ENCODE measurements at places on chromosomes 5 and 9.

DNA sequence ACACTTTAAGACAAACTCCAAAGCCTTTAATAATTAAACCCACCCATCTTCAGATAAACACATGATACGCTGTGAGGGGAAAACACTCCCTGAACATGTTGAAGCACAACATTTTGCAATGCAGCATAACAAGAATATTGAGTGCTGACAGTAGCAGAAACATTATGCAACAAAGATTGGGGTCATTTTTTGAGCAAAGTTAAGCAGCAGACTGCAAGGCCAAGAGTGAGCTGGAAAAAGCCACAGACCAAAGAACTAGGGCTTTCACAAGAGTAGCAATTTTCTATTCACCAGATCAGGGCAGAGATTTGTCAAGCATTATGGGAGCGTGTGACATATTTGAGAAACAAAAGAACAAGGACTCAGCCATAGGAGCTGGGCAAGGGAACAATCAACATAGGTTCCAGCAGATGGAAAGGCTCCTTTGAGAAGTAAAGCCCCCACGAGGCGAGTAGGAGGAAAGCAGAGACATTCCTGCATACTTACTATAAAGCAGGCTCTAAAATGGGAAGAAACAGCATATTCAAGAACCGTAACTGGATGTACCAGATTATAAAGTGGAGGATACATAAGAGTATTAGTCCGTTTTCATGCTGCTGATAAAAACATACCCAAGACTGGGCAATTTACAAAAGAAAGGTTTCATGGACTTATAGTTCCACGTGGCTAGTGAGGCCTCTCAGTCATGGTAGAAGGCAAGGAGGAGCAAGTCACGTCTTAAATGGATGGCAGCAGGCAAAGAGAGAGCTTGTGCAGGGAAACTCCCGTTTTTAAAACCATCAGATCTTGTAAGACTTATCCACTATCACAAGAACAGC lies 4.8 kb upstream of the TTC23L start:
- DNase-seq = peak; percentile 35
- no peak overlapping the region for H3K27ac ChIP-seq
- H3K27me3 ChIP-seq = no peaks in the 10 kb centered on the region
- H3K36me3 ChIP-seq = peaks cover 21% of the 10 kb centered on the region
- H3K4me1 ChIP-seq = peaks cover 3% of the 10 kb centered on the region

GRCh38 chr5:149044453-149045088 lies 18.3 kb downstream of the SH3TC2 start:
- H3K36me3 ChIP-seq = no peaks in the 10 kb centered on the region
- H3K27ac ChIP-seq = no peak overlapping the region
- DNase-seq = no peak
- no peak overlapping the region for H3K4me3 ChIP-seq

DNA sequence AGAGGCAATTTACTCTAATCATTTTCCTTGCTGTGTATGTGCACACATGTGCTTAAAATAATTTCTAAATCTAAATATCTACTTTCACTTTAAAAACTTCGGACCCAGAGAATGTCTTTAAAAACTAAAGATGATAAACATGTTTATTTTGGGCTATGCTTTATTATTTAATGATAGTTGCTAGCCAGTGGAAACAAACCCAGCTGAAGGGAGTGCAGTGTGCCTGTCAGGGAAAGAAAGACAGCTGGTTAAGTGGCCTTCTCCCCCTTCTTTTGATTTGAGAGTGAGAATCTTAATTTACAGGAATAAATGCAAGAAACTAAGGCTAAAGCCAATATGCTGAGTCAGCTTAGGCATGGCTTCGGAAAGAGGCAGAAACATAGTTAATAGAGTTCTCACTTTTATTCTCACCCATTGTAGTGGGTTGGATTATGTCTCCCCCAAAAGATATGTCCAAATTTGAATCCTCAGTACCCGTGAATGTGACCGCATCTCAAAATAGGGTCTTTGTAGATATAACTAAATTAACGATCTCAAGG lies 111.4 kb downstream of the DCP2 start:
- no peak overlapping the region for H3K4me3 ChIP-seq
- peaks cover 2% of the 10 kb centered on the region for H3K36me3 ChIP-seq
- H3K27ac ChIP-seq = no peak overlapping the region
- no peak for DNase-seq

DNA sequence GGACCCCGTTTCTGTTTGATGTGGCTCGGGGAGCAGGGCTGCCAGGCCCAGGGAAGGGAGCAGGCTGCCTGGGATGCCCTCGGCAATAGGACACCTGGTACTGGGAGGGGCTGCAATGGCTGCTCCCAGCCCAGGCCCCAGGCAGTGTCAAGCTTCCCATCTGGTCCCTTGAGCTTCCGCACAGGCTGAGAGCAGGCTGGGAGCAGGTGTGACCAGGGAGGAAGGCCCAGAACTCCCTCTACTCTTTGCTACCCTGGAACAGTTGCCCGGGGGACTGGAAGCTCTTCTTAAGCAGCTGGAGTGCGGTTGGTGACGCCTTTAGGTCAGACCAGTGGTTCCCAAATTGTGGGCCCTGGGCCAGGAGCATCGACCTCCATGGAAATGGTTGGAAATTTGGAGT lies 186.9 kb downstream of the GADD45G start:
- no peak for DNase-seq
- H3K27ac ChIP-seq = no peak overlapping the region
- peaks cover 15% of the 10 kb centered on the region for H3K4me1 ChIP-seq
- no peaks in the 10 kb centered on the region for H3K36me3 ChIP-seq
- no peaks in the 10 kb centered on the region for H3K27me3 ChIP-seq

DNA sequence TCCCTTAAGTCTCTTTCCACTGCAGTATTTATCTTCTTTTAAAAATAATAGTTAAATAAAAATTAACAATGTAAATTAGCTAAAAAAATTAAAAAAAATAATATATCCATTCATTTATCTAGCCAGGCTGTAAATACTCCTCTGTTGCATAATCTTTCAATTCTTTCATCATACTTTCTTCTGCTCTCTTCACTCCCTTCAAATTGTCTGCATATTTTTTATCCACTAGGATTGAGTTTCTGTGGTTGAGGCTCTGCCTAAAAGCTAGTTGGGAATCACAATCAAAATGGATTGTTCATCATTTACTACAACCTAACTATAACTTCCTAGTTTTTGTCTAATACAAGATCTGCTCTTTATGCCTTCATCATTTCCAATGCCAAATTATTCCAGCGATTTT lies 182.2 kb downstream of the PDE4D start:
- peaks cover 1% of the 10 kb centered on the region for H3K4me1 ChIP-seq
- H3K4me3 ChIP-seq = no peak overlapping the region
- no peak overlapping the region for H3K27ac ChIP-seq
- peak; percentile 22 for DNase-seq
- no peaks in the 10 kb centered on the region for H3K27me3 ChIP-seq
- no peaks in the 10 kb centered on the region for H3K36me3 ChIP-seq

- no peaks in the 10 kb centered on the region for H3K36me3 ChIP-seq
- H3K4me1 ChIP-seq = peaks cover 4% of the 10 kb centered on the region
- DNase-seq = peak; percentile 21
- H3K4me3 ChIP-seq = no peak overlapping the region
- no peak overlapping the region for H3K27ac ChIP-seq
Observed at GRCh38 chr9:4334410-4334813, 34.5 kb upstream of the GLIS3 start.

DNA sequence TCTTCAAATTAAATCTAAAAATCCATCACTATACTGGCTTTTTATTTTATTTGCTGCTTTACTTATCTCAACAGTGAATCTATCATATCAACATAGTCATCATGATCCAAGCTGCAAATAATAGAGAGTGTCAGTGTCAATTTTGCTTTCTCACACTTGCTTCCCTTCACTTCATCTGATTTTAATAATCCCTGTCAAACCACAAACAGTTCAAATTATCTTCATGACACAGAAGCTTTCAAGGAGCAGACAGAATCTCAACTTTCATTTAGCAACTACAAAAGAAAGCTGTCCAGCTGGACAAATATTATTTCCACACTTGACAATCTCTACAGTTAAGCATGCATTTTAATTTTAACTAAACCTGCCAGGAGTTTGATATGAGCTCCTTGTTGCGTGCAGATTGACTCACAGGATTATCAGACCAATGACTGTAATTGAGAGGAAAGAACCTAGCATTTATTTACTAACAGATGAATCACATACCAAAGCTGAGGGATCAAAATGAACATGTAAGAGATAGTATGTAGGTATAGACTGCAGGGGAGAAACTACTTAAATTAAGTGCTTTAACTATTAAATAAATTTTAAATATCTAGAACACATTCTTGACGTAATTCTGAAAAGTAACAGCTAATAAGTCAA lies 56.0 kb downstream of the KIAA0825 start:
- H3K27me3 ChIP-seq = no peaks in the 10 kb centered on the region
- no peak for DNase-seq
- H3K36me3 ChIP-seq = no peaks in the 10 kb centered on the region
- H3K4me1 ChIP-seq = peaks cover 4% of the 10 kb centered on the region
- no peak overlapping the region for H3K27ac ChIP-seq
- H3K4me3 ChIP-seq = no peak overlapping the region

- H3K27me3 ChIP-seq = no peaks in the 10 kb centered on the region
- no peaks in the 10 kb centered on the region for H3K4me1 ChIP-seq
- H3K4me3 ChIP-seq = no peak overlapping the region
- H3K27ac ChIP-seq = no peak overlapping the region
- no peaks in the 10 kb centered on the region for H3K36me3 ChIP-seq
Observed at GRCh38 chr5:69305512-69305911, 27.1 kb downstream of the CCDC125 start.

- peaks cover 4% of the 10 kb centered on the region for H3K36me3 ChIP-seq
- peaks cover 1% of the 10 kb centered on the region for H3K4me1 ChIP-seq
- no peak overlapping the region for H3K4me3 ChIP-seq
- no peaks in the 10 kb centered on the region for H3K27me3 ChIP-seq
Observed at GRCh38 chr9:94827584-94828304, 101.2 kb downstream of the AOPEP start.

DNA sequence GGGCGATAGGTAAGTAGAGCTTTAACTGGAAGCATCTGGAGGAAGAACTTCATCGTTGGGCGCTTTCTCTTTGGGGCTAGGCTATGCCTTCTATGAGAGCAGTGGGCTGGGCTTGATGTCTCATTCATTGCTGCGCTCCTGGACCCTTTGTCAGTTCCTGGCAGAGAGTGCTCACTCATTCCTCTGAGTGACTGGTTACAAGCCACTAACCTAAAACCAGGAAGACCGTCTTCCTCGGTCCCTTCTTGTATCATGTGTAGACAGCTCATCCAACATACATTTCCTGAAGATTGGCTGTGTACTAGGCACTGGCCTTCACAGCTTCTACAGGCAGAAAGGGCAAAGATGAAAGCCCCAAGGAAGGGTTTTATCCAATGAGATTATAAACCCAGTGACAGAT lies 6.4 kb downstream of the SWI5 start:
- H3K27me3 ChIP-seq = no peaks in the 10 kb centered on the region
- DNase-seq = peak; percentile 26
- no peak overlapping the region for H3K4me3 ChIP-seq

DNA sequence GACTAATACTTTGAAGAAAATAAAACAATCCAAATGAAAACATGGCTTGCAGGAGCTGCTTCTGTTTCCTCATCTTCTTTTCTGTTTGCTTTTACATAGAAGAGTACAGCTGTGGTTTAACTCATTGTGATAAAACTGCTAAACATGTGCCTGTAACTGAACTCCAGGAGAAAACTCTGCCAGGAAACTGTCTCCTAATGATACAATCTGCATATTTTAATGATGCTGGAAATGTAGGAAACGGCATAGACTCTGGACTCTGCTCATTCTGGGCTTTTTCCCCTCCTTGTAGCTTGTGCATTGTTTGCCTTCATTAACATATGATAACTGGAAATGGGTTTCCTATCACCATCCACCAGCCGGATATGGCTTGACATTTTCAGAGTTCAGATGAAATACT lies 813.3 kb upstream of the WWC1 start:
- no peaks in the 10 kb centered on the region for H3K36me3 ChIP-seq
- no peak overlapping the region for H3K27ac ChIP-seq
- H3K27me3 ChIP-seq = no peaks in the 10 kb centered on the region
- DNase-seq = no peak
- no peak overlapping the region for H3K4me3 ChIP-seq

DNA sequence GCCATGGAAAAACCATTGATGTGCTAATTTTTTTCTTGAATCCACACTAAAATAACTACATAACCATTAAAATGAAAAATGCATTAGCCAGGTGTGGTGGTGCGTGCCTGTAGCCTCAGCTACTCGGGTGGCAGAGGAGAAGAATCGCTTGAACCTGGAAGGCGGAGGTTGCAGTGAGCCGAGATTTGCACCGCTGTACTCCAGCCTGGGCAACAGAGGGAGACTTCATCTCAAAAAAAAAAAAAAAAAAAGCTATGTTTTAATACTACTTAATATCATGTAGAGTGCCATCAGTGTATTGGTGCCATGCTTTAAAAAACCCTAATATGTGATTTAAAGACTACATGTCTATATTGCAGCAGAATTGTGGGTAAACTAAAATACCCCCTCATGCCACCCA lies 58.9 kb downstream of the NDFIP1 start:
- no peak overlapping the region for H3K27ac ChIP-seq
- no peak overlapping the region for H3K4me3 ChIP-seq
- no peaks in the 10 kb centered on the region for H3K36me3 ChIP-seq
- no peaks in the 10 kb centered on the region for H3K27me3 ChIP-seq
- no peak for DNase-seq
- peaks cover 2% of the 10 kb centered on the region for H3K4me1 ChIP-seq

GRCh38 chr5:126503602-126504104 lies 80.4 kb downstream of the GRAMD2B start:
- peaks cover 14% of the 10 kb centered on the region for H3K4me1 ChIP-seq
- H3K27me3 ChIP-seq = no peaks in the 10 kb centered on the region
- H3K27ac ChIP-seq = peak overlapping the region; percentile 46
- DNase-seq = peak; percentile 57
- no peaks in the 10 kb centered on the region for H3K36me3 ChIP-seq

GRCh38 chr5:33806738-33807442 lies 84.9 kb downstream of the ADAMTS12 start:
- no peak overlapping the region for H3K4me3 ChIP-seq
- DNase-seq = peak; percentile 98
- no peaks in the 10 kb centered on the region for H3K27me3 ChIP-seq
- H3K4me1 ChIP-seq = peaks cover 2% of the 10 kb centered on the region
- no peaks in the 10 kb centered on the region for H3K36me3 ChIP-seq
- H3K27ac ChIP-seq = peak overlapping the region; percentile 93

DNA sequence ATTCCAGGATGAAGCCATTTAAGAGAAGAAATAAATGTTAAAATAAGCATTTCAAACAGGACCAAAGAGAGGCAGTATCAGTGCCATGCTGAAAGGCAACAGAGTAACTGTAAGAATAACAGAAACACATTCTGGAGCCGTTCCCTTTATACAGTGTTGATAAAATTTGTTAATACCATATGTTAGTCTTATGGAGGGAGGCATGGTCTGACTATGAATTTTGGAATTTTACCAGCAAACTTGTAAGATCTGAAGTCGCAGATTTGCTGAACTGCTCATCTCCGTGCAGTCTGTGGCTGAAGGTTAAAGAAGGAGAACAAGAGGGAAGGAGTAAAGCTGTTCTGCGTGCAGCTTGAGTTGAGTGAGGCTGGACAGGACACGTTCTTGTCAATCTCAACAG lies 508.4 kb downstream of the NFIB start:
- H3K4me1 ChIP-seq = peaks cover 3% of the 10 kb centered on the region
- no peak overlapping the region for H3K4me3 ChIP-seq
- no peak for DNase-seq
- H3K36me3 ChIP-seq = no peaks in the 10 kb centered on the region

GRCh38 chr9:85200726-85201404 lies 531.3 kb downstream of the NTRK2 start:
- DNase-seq = no peak
- H3K4me3 ChIP-seq = no peak overlapping the region
- H3K36me3 ChIP-seq = no peaks in the 10 kb centered on the region
- H3K27ac ChIP-seq = no peak overlapping the region
- H3K4me1 ChIP-seq = no peaks in the 10 kb centered on the region

GRCh38 chr9:98118640-98119601 lies at the start of gene TRIM14:
TRIM14 (minus strand) TSS chr9:98119222; CDS start chr9:98119188, 34 bp downstream.
- peaks cover 7% of the 10 kb centered on the region for H3K4me1 ChIP-seq
- H3K36me3 ChIP-seq = no peaks in the 10 kb centered on the region
- H3K27me3 ChIP-seq = peaks cover 20% of the 10 kb centered on the region

Measured in mesenchymal stem cell (in vitro differentiated cells and primary cell).